ENCODE measurements at places on chromosomes 5 and 9. TPM values are rescaled to one million over a fixed set of nuclear protein-coding genes. Genes with fewer than 3 reads are reported as not detected.

- no peak overlapping the region for H3K27ac ChIP-seq
- no peaks in the 10 kb centered on the region for H3K36me3 ChIP-seq
- no peaks in the 10 kb centered on the region for H3K4me1 ChIP-seq
- H3K4me3 ChIP-seq: no peak overlapping the region
Measured at GRCh38 chr9:82588301-82589180, 474.4 kb downstream of the RASEF start.

- no peak for DNase-seq
- no peaks in the 10 kb centered on the region for H3K36me3 ChIP-seq
- H3K27me3 ChIP-seq: no peaks in the 10 kb centered on the region
- no peak overlapping the region for H3K27ac ChIP-seq
- no peak overlapping the region for H3K4me3 ChIP-seq
Measured at GRCh38 chr9:129365196-129365595, 187.1 kb upstream of the IER5L start.

RHOBTB3 gene
- total RNA-seq: 44.1 TPM

DNA sequence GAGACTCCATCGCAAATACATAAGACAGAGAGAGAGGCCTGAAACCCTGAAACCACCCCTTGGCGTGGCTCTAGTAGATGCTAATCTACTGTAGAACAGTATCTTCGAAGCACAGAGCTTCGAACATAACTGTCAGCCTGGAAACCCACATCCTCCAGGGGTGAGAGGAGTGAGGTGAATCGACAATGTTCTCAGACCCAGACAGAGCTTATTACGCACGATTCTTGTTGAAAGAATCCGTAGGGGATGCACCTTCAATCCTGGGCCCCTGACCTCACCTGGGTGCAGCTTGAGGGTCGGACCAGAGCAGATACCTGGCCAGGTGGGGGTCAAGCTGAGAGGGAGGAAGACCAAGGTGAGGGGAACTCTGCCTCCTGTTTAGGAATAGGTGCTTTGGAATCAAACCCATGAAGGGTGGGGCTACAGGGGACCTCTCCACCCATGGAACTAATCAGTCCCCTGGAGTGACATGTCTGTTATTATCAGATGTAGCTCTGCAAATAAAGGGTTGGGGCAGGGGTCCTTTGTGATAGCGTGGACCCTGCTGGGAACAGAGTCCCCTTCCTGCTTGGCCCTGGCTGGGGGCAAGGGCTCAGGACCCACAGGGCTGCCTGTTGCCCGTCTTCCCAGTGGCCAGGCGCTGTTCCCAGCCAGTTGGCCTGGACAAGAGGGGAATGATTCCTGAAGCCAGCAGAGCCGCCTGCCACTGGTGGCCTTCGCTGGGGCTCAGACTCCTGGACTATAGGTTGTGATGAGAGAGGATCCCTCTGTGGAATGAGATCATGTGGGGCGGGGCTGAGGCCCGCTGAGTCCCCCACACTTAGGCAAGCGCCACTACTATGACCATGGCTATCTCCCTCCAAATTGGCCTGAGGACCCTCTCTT lies 41.2 kb downstream of the DBH start:
- DNase-seq: no peak
- H3K4me1 ChIP-seq: peaks cover 4% of the 10 kb centered on the region
- H3K36me3 ChIP-seq: no peaks in the 10 kb centered on the region

DNA sequence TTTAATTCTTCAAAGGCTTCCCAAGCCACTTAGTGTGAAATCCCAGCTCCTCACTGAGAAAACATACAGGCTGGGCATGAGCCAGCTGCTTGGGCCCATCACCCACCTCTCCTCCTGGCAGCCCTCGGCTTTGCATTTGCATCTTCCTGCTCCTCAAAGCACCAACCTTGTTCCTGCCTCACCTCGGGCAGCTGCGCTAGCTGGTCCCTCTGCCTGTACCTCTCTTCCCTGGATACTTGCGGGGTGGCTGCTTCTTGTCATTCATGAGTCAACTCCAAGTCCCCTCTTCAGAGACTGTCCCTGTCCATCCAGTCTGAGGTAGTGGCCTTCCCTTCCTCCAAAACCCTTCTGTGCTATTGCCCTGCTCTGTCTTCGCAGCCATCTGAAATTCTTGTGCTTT lies 116.1 kb upstream of the CXCL14 start:
- H3K36me3 ChIP-seq: no peaks in the 10 kb centered on the region
- peaks cover 9% of the 10 kb centered on the region for H3K4me1 ChIP-seq
- H3K4me3 ChIP-seq: no peak overlapping the region

DNA sequence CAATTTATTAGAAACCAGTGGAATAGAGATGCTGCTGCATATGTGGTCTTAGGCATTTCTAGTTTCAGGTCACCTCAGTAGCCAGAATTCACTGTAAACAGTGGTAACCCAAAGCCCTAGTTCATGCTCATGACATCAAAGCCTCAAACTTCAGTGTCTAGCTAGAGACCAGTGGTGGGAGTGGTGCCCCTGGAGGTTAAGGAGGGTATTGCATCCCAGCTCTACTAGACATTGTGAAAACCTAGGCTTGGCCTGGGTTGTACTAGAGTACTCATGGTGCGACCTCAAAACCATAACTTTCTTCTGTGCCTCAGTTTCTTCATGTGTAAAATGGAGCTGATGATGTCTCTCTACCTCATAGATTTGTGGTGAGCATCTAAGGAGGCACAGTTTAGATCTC lies 18.8 kb downstream of the COL5A1 start:
- H3K36me3 ChIP-seq: no peaks in the 10 kb centered on the region
- H3K4me1 ChIP-seq: peaks cover 15% of the 10 kb centered on the region
- H3K4me3 ChIP-seq: no peak overlapping the region
- no peak overlapping the region for H3K27ac ChIP-seq

GRCh38 chr5:1336749-1337488 lies 8.0 kb downstream of the CLPTM1L start:
- H3K27ac ChIP-seq: no peak overlapping the region
- H3K4me1 ChIP-seq: peaks cover 32% of the 10 kb centered on the region
- DNase-seq: peak; percentile 64
- H3K4me3 ChIP-seq: no peak overlapping the region
- peaks cover 85% of the 10 kb centered on the region for H3K36me3 ChIP-seq

ZFP2 gene
- total RNA-seq: 2.0 TPM

MSANTD3 gene
- 13.3 TPM for total RNA-seq

GRCh38 chr5:138950421-138951031 lies 75.4 kb upstream of the LRRTM2 start:
- DNase-seq: peak; percentile 63
- no peak overlapping the region for H3K4me3 ChIP-seq
- H3K4me1 ChIP-seq: peaks cover 18% of the 10 kb centered on the region
- H3K36me3 ChIP-seq: peaks cover 13% of the 10 kb centered on the region

DNA sequence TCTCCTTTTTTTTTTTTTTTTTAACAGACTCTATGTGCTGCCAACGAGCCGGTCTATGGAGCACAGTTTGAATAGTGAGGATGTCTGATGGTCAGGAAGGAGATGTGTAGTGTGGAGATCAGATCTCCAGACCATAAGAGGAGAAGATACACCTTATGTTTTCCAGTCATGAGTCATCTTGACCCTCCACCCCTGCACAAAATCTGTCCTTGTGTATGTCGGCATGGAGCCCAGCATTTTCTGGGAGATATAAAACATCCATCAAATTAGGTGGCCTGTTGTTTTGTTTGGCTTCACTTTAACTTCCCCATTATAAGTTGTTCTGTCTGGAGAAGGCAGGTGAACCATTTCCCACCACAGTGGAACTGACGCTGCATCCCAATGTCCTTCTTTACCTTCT lies 19.2 kb downstream of the SH3TC2 start:
- no peak for DNase-seq
- H3K27me3 ChIP-seq: no peaks in the 10 kb centered on the region
- H3K4me1 ChIP-seq: no peaks in the 10 kb centered on the region
- no peak overlapping the region for H3K4me3 ChIP-seq

DNA sequence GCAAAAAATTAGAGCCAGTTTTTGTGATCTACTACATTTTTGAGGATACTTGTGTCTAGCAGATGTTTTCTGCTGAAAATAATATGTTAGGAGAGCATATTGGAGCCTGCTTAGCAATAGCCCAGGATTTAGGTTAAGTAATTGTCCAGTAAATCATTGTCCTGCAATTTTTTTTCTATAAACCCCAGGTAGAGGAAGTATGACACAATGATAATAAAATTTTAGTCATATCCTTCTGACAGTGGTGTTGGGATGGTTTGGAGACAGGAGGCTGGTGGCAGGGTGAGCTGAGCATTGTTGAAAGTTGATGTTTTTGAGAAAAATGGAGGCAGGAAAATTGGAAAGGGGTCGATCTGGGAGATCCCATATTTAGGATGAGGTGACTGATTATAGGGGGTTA lies 3.5 kb downstream of the SNCAIP start:
- no peak overlapping the region for H3K4me3 ChIP-seq
- no peaks in the 10 kb centered on the region for H3K4me1 ChIP-seq
- H3K27ac ChIP-seq: no peak overlapping the region
- peaks cover 29% of the 10 kb centered on the region for H3K27me3 ChIP-seq
- no peak for DNase-seq

RGS14 gene
- total RNA-seq: 78.3 TPM

COL15A1 gene
- total RNA-seq: 2.0 TPM

C5orf58 gene
- total RNA-seq: not detected

DNA sequence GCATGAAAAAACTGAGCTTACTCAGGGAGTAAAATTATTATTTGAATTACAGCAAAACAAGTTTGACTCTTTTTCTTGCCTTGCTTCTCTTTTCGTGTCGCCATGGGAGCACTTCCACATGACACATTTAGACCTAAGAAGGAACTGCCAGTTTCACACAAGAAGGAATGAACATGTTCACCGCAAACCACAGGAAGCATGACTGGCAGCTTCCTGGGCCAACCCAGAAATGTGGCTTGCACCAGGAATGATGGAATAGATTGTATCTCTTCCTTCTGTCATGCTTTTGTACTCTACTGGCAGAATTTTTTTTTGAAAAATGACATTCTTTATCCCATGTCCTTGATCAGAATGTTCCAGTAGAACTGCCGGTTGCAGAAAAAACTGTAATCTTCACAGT lies 32.9 kb upstream of the MAN2A1 start:
- H3K4me1 ChIP-seq: peaks cover 29% of the 10 kb centered on the region
- no peaks in the 10 kb centered on the region for H3K36me3 ChIP-seq
- H3K27me3 ChIP-seq: no peaks in the 10 kb centered on the region

ELAVL2 gene
- total RNA-seq: not detected

- DNase-seq: no peak
- no peak overlapping the region for H3K4me3 ChIP-seq
- no peaks in the 10 kb centered on the region for H3K36me3 ChIP-seq
- H3K27me3 ChIP-seq: no peaks in the 10 kb centered on the region
- H3K27ac ChIP-seq: peak overlapping the region; percentile 58
- H3K4me1 ChIP-seq: peaks cover 4% of the 10 kb centered on the region
Measured at GRCh38 chr5:173878224-173878967, 9.8 kb upstream of the CPEB4 start.

- DNase-seq: no peak
- H3K36me3 ChIP-seq: no peaks in the 10 kb centered on the region
- H3K27me3 ChIP-seq: no peaks in the 10 kb centered on the region
- H3K27ac ChIP-seq: no peak overlapping the region
Measured at GRCh38 chr9:86659413-86660046, 287.8 kb downstream of the GAS1 start.
